Activated CD8-positive, alpha-beta memory T cell treated with anti-CD3 and anti-CD28 coated beads for 1 hour (primary cell): ENCODE measurements at places on chromosomes 4 and X.

GRCh38 chrX:9396930-9397329, 67.9 kb upstream of the TBL1X start:
- DNase-seq: no peak

DNA sequence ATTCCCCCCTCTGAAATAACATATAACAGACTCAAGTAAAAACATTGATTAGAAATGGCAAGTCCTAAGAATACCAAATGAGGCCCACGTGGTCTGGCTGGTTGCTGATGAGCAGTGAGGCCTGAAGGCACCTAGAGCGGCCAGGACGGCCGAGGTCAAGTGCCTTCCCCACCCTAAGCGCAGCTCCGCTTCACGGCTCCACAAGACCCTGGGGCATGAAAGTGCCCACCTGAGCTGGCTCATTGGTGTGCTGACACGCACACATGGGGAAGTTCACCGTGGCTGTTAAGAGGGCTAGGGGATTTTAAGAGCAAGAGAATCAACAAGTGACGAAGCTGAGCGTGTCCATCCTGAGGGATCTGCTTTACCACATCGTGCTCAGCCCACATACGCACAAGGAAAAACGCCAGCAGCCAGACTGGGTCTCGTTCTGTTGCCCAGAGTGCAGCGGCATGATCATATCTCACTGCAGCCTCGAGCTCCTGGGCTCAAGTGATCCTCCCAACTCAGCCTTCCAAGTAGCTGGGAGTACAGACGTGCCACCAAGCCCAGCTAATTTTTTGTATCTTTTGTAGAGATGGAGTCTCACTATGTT, 22.4 kb downstream of the DCTD start:
- DNase-seq: no peak

GRCh38 chr4:185165605-185166063, 22.6 kb downstream of the SLC25A4 start:
- no peak for DNase-seq

GRCh38 chrX:107301253-107301652, 94.8 kb downstream of the DNAAF6 start:
- DNase-seq: no peak

- DNase-seq: no peak
Observed at GRCh38 chr4:6023731-6024130, 5.5 kb upstream of the C4orf50 start.

- no peak for DNase-seq
Observed at GRCh38 chr4:19925516-19925915, 326.2 kb upstream of the SLIT2 start.

- no peak for DNase-seq
Observed at GRCh38 chrX:114611018-114611619, 27.2 kb downstream of the HTR2C start.

DNA sequence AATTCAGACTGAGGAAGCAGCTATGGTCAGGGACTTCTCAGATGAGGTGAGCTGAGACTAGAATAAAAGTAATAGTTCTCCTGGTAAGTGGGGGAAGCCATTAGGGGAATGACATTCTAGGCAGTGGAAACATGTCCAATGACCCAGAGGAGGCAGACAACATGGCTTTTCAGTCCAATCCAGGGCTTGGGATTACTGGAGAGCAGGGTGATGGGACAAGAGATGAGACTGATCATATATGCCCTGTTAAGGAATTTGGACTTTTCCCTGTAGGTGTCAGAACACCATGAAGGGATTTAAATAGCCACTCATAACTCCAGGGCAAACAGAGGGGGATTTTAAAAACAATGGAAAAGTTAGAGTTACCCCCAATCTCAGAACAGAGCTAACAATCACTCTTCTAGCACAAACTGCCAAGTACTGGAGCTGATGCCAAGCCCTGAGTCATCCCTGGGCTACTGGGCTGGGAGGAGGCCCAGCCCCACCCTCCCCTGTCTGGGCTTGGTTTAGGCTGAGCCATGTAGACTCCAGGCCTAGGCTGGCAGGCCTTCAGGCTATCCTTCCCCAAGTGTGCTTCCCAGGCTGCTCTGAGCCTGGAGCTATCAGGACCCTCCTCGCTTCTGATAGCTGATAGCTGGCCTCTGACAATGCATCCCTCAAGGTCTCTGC, 22.7 kb upstream of the MSN start:
- DNase-seq: peak; percentile 1

- DNase-seq: no peak
Observed at GRCh38 chrX:23511793-23512192, 155.5 kb upstream of the PRDX4 start.

- DNase-seq: no peak
Observed at GRCh38 chrX:22090181-22090580, 58.1 kb downstream of the PHEX start.
